Mammary epithelial cell (primary cell): ENCODE measurements at places on chromosomes 12 and 14.

GRCh38 chr14:103749452-103749851, 33.8 kb downstream of the ZFYVE21 start:
- DNase-seq, result no peak

DNA sequence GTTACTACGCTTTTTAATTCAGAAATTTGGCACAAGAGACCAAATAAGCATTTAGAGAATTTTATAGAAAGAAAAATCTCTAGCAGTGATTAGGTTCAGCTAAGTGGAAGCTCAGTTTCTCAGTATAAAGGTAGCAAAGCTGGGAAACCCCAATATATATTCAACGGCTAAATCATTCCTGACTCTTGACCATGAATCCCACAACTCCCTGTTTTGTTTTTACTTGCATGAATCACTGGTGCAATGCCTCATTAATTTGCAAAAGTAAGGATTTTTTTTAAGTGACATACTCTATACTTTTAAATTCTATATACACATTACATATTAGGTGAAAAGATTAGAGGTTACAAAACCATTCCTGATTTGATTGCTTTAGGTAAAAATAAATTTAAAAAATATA, 74.3 kb upstream of the PLEKHG7 start:
- peak; percentile 76 for DNase-seq

GRCh38 chr14:57632649-57633048, 139.0 kb upstream of the CCDC198 start:
- no peak for DNase-seq

DNA sequence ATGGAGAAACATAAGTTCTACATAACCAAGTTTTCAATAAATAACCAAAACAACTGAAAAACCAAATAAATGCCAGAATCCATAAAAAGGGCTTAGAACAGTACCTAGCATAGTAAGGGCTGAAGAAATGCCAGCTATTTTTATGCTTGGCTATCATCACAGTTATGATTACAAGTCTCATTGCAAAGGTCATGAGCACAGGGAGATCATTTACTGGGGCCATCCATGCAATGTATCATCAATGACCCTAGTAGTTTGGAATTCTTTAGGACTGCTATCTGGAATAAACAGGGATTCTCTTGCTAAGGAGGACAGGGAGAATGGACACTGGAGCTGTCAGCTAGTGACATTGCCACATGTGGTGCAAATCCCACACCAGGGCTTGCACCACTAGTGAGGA, 92.5 kb upstream of the NAP1L1 start:
- DNase-seq, result no peak

DNA sequence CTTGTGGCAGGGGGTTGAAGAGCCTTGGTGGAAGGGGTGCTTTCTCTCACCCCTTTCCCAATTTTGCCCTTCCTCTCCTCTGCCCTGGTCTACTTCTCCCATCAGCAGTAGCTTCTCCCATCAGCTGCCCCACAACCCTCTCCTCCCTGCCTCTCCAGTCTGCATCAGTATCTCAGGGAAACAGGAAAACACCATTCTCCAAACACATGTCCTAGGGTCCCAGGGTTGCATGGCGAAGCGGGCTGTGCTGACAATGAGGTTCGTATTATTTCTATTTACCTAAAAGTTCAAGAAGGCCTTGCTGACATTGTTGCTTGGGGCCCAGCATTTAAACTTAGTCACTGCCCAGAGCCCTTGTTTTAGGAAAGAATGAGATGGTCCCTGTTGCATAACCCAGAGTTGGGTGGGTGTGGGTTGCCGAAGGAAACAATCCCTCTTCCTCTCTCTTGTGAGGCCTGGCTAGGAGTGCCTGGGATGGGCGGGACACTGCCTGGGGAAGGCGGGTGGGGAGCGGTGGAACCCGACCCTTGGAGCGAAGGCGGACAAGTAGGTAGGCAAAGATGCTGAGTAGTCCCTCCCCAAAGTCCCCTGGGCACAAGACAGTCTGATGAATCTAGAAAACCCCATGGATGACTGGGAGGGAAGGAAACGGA, 1.3 kb upstream of the IGFBP6 start:
- peak; percentile 48 for DNase-seq

- peak; percentile 64 for DNase-seq
Observed at GRCh38 chr12:25972783-25973182, 14.3 kb downstream of the RASSF8 start.

GRCh38 chr14:103724116-103724515, 8.5 kb downstream of the ZFYVE21 start:
- no peak for DNase-seq

GRCh38 chr12:131833896-131834641, 5.9 kb downstream of the MMP17 start:
- no peak for DNase-seq

GRCh38 chr14:31703056-31703455, 141.9 kb downstream of the NUBPL start:
- DNase-seq, result no peak

DNA sequence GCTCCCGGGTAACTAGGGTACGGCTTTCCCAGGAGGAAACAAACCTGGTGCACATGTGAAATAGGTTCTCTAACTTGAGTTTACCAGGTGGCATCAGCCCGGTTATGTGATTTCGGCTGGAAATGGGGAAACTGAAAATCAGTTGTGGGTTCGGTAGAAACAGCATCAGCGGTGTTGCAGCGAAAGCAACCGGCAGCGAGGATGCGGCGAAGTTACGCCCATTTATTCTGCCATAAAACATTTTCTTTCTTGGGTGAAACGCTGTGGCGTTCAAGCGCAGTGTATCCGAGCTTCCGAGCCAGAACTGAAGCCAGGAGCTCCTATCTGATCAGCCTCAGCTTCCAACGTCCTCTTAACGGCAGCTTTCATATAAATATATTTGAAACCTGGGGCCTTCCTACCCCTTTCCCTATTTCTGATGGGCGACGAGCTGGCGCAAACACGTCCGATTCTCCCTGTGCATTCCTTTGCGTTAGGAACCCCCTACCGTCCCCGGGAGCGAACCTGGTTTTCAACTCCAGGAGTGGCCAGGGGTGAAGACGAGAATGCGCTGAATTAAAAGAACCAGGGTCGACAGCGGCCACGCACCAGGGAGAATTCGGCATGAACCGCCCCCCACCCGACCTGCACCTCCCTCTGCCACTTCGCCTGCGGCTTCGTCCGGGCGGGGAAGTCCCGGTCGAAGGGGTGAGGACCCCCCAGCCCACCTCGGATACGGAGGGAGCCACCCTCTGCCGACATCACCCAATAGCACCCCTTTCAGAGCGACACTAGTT, 1.6 kb downstream of the DPF3 start:
- peak; percentile 58 for DNase-seq

DNA sequence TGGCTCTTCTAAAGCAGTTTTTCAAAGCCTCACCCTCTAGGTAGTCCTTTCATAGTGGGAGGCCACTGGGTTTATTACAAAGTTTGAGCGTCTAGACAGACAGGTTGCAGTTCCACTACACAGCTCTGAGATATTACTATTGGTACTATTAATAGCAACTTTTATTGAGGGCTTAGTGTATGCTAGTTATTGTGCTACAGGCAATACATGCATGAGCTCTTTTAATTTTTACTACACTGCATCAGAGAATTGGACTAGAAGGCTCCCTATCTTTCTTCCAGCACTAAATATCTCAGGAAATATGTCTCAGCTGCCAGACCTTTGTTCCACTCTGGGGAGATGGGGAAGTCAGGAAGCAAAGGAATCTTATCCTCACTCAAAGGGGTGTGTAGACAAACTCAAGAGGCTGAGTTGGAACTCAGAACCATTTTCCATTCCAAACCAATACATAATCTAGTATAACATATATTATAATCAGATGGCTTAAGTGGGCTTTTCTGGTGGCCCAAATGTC, 161.8 kb upstream of the SLC38A2 start:
- no peak for DNase-seq

DNA sequence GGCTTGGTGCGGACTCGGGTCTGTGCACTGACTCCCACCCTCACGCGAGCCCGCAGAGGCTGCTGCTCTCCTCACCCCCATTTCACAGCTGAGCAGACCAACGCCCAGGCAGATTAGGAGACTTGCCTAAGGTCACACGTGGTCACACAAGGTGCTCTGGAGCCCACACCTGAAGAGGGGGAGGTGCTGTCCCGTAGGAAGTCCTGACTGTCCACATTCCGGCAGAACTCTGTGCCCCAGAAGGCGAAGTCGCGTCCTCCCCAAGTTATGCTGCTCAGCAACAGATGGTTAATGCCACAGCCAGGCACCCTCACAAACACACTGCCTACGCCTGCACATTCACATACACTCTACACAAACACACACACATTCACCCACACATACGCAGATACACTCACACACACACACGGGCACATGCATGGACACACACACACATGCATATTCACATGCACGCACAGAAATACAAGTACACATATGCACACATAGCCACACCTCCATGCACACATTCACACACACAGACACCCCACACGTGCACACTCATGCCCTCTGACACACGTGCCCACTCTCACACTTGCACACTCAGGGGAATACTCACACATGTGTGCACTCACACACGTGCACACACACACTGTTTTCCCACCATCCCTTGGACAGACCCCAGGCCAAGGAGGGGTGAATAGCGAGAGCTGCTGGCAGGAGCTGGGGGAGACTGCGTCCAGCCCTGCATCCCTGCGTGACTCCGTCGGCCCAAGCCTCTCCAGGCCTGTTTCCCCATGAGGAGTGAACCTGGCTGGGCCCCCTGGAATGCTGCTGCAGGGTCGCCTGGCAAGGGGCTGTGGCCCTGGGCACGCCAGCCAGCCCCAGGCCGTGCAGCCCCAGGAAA, 4.1 kb downstream of the C14orf180 start:
- no peak for DNase-seq

DNA sequence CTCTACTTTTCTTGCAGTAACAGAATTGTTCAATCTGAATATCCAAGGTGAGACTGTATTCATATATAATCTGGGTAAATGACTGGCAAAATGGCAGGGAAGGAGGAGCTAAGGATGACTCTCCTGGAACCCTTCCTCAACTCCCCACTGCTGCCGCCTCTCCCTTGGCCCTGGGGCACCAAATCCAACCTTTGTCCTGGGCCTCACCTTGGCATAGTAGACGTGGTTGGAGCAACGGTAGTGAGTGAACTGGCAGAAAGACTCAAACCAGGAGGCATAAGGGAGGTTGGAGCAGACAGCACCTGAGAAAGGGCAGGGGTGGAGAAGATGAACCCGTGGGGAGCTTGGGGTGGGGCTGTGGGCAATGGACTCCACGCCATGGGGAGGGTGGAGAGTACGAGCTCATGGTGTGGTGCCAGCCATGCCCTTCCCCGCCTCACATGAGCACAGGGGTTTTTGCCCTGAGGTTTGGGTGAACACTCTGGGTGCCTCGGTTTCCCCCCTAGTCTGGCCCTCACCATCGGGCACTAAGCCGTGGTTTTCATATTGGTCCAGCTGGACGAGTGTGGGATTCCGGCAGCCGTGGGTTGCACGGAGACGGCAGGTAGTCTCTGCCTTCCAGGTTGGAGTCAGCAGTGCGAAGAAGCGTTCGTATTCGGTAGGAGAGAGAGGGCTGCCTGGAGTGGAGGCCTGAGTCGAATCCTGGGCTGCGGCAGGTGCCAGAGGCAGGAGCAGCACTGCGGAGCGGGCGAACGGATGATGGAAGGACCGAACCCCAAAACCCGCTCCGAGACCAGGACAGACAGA, 753 bp downstream of the ACRBP start:
- DNase-seq, result no peak

GRCh38 chr12:63042646-63043045, 107.7 kb upstream of the PPM1H start:
- DNase-seq, result no peak

GRCh38 chr12:104063712-104064030, 660 bp upstream of the HCFC2 start:
- no peak for DNase-seq

DNA sequence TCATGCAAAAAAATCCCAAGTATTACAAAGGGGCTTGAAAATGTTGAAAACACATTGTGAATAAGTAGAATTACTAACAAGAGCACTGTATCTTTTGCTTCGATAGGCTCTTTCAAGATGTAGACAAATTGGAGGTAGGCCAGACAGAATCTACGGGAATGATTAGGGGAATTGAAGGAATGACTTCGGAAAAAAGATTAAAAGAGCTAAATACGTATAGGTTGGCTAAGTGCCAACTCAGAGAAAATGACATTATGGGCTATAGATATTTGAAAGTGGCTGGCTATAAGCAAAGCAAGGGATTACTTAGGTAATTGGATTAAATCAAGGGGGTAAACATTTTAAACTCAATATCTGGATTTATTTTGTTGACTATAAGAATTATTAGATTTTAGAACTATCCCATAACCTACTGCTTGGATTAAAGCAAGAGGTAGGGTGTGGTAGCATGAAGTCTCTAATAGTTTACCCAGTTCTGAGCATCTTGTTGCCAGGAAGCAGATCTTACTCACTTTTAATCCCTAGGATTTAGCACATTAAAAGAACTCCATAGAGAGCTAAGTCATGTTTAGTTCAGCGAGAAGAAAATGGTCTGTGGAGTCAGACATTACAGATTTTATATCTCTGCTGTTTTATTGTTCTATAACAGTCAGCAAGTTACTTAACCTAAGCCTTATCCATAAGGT, 489.8 kb downstream of the DIO2 start:
- no peak for DNase-seq

DNA sequence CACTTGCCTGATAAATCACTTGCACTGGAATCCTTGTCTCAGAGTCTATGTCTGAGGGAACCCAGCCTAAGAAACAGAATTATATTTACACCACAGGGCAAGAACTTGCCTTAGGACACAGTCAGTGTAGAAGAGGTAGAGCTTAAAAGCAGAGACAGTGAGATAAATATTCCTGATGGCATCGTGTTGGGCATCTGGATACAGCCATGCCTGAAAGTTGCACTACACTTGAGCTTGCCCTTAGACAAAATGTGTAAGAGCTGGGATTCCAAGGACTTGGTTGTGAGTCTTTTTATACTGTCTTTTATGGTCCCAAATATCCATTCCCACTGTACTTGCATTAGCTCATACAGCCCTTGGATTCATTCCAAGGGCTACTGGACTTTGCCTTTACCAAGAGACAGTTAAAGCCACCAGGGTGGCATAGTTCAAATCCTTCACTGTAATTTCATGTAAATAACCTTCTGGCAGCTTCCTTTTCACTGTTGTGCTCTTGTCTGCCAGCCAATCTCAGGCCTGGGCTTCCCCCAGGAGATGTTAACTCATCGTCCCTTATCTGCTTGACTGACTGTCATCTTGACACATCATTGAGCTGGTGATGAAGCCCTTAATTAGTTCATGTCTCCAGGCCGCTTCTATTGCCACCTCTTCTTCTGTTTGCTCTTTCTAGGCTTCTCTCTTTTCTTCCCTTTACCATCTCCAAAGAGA, 577.9 kb upstream of the TBX3 start:
- no peak for DNase-seq

- DNase-seq, result no peak
Observed at GRCh38 chr14:93033983-93034670, 81.6 kb downstream of the ITPK1 start.

GRCh38 chr12:129074379-129074778, 221.1 kb downstream of the GLT1D1 start:
- no peak for DNase-seq

- no peak for DNase-seq
Observed at GRCh38 chr12:120961604-120962531, 16.5 kb upstream of the HNF1A start.

DNA sequence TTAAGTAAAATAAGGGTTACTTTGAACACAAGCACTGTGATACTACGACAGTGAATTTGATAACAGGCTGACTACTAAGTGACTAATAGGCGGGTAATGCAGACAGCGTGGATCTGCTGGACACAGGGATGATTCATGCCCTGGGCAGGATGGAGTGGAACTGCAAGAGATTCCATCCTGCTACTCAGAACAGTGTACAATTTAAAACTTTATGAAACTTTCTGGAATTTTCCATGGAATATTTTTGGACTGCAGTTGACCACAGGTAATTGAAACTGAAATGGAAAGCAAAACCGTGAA, 46.0 kb downstream of the YEATS4 start:
- peak; percentile 86 for DNase-seq

- no peak for DNase-seq
Observed at GRCh38 chr12:12068751-12069150, 2.0 kb upstream of the BCL2L14 start.
